Chondrocyte (in vitro differentiated cells): ENCODE measurements at places on chromosomes 2 and 18.

GRCh38 chr2:96832754-96833507 lies 10.9 kb downstream of the ANKRD23 start:
- peak; percentile 80 for DNase-seq

GRCh38 chr2:121974897-121975661 lies 219.6 kb downstream of the TSN start:
- no peak for DNase-seq

- DNase-seq: no peak
These were observed 148.7 kb downstream of the CALCRL start for GRCh38 chr2:187299122-187299906.

- DNase-seq: no peak
These were observed 185.1 kb downstream of the TCF4 start for GRCh38 chr18:55402731-55403405.

DNA sequence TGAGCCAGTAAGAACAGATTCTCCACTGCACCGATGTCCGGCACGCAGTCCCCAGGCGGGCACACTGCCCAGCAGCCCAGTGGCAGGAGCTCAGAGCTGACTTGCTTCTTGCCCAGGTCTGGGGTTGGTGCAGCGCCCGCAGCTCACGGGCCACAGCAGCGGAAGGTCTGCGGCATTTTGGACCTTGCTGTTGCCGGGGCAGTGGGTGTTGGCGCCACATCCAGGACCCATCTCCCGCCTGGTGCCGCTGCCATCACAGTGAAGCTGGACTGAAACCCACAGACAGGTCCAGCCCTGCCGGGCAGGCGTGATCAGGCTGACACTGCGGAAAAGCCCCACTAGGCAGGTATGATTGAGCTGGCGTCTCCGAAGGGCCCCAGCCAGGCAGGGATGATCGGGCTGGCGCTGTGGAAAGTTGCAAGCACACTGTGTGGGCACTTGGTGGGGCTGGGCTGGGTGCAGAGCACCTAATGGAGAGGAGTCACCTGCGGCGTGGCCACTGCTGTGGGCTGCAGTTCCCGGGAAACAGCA lies 75.5 kb downstream of the SLC66A2 start:
- peak; percentile 73 for DNase-seq

DNA sequence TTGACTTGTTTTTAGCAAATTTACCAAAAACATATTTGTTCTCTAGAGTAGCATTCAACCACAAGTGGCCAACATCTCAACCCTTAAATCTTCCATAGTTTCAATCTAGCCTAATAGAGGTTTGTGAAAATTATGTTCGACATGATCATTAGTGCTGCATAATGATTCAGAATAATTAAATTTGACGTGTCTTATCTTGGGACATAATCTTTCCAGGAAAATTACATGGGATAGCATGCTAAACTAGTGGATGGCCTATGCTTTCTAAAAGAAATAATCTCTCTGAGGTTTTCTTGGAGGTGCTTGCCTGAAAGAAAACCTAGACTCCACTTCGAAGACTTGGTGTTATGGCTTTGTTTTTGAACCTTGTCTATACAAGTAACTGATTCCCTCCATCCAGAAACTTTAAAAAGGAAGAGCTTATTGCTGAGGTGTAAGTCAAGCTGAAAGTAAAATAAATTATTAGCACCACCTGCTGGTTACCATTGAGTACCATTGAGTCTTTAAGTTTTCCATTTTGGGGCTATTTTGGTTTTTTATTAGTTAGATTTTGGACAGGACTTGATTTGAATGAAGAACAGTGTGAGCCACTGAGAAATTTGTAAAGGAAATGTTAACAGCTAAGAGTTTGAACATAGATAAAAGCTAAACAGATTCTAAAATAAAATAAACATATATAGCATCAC lies 32.7 kb downstream of the COX7A2L start:
- DNase-seq: no peak

GRCh38 chr2:68272246-68272994 lies 20.1 kb upstream of the PPP3R1 start:
- DNase-seq: no peak

- DNase-seq: no peak
These were observed 252.9 kb downstream of the PRKCE start for GRCh38 chr2:45904267-45904945.

DNA sequence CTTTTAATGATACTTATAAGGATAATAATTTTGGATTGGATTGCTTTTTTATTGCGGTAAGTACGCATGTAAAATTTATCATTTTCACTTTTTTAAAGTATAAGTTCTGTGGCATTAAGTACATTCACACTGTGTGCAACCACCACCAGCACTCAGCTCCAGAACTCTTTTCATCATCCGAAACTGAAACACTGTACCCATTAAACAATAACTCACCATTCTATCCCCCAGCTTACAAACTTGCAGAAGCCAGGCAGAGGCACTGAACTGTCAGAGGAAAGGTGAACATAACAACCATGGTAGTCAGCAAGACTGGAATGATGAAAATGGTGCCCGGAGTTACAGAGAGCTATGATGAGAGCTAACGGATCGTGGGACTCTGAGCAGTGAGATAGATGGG lies 465.9 kb downstream of the ADCYAP1 start:
- no peak for DNase-seq
